Activated CD8-positive, alpha-beta memory T cell treated with anti-CD3 and anti-CD28 coated beads for 1 hour (primary cell): ENCODE measurements at places on chromosomes 12 and 14.

GRCh38 chr12:6766651-6767349 lies 637 bp downstream of the PTMS start:
- no peak for DNase-seq

DNA sequence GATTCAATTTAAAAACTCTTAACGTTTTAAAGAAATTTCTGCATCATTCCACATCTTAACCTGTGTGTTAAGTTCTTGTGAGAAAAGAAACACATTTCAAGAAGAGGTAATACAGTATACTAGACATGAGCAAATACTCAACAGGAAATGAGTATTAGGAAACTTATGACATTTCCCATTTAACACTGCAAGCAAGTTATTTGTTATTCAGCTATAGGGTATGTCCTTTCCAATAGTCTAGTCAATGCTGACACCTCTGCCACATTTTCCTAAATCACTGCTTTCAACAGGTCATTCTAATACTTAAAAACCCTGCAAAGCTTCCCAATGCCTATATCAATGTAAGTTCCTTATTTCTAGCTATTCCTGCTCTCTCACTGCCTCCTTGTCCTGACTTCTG lies 93.1 kb downstream of the DDHD1 start:
- no peak for DNase-seq

- no peak for DNase-seq
Observed at GRCh38 chr14:100578552-100578951, 8.7 kb downstream of the BEGAIN start.

- DNase-seq, result no peak
Observed at GRCh38 chr14:50425816-50426215, 29.1 kb upstream of the CDKL1 start.
